Activated naive CD8-positive, alpha-beta T cell treated with anti-CD3 and anti-CD28 coated beads, Interleukin-2, amount 10 ng/mL, durations not matched to agents 7 days and 5 days (primary cell): ENCODE measurements at places on chromosomes 7 and 10. TPM values are rescaled to one million over a fixed set of nuclear protein-coding genes. Genes with fewer than 3 reads are reported as not detected.

GRCh38 chr7:31094271-31094670, 42.2 kb downstream of the ADCYAP1R1 start:
- no peak for DNase-seq

Gene COL1A2
- total RNA-seq = 0.23 TPM

DNA sequence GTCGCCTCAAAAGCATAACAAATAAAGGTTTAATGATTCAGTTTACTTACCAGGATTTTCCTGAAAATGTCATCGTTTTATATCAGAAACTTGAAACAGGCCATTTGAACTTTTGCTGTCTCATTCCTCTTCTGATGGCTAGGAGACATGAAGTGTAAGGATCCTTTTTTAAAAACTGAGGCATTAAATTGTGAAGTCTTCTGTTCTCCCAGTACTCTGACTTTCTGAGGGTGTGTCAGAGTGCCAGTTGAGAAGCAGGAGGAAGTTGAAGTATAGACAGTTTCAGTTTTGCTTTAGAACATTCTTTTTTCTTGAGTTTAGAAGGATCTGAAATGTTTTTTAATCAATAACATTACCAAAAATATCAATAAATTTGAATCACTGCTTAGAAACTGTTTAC, at the start of gene SAMD9L:
Gene SAMD9L, minus strand, starts transcription at position 242 of the 400 bp plus-strand sequence. CDS start 12,414 bp downstream, outside the sequence.
- DNase-seq = no peak

DNA sequence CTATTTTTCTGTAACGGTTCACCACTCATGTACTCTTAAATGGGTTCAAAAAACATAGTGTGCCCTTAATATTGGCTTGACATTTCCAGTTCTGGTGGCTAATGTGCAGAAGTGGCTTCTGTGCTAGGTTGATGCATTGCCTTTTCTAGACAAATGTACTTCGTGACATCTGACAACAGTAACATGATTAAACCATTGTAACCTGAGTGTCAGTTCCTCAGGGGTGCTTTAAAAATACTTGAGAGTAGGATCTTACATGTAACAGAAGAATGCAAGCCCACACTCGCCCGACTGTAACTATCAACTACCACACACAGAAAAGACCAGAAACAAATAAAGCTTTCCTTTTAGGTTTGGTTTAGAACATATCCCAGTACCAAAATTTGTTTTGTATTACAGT, 393.4 kb upstream of the NFE2L3 start:
- no peak for DNase-seq

DNA sequence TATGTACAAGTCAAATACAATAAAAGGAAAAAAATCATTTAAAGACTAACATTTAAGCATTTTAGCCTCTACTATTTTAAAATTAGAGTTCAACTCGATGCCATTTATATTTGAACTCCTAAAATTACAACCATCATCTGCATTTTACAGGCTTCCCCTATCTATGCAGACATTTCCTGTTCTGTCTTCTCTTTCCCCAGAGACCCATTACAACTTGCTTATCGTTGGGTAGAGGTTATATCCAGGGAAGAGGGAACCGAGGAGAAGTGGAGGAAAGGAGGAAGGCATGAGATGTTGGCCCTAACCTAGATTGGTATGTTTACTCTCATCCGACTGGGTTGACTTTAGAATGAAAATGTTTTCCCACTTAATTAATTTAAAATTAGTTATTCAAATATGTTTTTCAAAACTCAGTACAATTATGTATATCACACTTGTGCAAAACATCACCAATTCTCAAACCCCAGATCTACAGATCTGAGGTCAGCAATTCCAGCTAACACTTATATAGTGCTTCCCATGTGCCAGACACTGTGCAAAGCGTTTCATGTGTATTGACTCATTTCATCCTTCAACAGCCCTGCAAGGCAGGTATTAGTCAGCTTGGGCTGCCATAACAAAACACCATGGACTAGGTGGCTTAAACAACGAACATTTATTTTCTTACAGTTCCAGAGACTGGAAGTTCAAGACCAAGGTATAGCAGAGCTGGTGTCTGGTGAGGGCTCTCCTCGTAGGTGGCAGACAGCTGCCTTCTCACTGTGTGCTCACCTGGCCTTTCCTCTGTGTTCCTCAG, 27.3 kb upstream of the HERPUD2 start:
- DNase-seq = no peak

DNA sequence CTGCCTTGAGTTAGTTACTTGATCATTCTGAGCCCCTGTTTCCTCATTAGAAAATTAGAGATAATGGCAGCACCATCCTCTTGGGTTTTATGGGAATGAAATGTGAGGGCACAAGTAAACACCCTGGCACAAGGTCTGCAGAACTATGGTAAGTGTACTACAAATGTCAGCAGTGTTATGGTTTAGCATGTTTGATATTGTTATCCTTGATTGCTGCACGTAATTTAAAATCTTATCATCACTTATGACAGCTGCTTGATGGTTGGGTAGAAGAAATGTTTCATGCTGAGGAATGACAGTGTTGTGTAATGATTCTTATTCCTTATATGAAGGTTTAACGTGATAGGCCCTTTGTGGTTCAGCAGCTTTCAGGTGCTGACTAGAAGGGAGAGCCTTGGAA, 134.3 kb downstream of the KAT6B start:
- DNase-seq = no peak

Gene ZNF425
- total RNA-seq = 1.0 TPM

DNA sequence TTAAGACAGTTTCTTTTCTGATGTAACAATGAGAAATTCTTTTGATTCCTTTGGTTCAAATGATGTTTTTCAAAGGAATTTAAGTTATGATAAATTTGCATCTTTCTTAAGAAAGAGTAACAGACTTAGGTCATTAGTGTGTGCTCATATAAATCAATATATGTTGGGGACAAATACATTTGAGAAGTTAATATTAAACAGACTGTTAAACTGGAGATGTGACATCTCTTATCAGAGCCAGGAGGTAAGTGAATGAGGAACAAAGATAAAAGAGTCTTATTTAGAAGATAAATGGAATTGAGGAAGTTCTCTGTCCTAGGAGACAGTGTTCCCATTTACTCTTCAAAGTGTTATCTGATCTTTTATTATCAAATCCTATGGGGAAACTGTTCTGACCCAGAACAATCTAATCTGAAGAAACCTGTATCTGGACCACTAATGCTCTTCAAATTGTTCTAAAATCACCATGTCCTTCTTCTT, 104.8 kb upstream of the LAMB4 start:
- no peak for DNase-seq

Gene TET1
- 3.8 TPM for total RNA-seq

- DNase-seq = no peak
Observed at GRCh38 chr10:3057946-3058345, 9.4 kb upstream of the PFKP start.

DNA sequence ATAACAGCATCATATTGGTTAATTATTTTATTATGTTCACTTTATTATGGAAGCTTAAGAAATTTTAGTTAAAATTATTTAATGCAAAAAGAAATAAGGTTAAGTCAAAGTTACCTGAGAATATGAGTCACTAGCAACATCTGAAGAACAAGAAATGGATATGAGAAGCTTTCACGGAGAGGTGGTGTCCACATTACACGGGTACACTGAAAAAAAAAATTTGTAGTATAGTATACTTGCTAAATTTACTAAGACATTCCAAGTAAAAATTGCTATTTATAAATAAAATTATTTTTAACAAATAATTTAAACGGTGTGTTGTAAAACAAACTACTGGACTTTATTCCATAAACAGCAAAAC, 63.9 kb downstream of the DPY19L1 start:
- no peak for DNase-seq

GRCh38 chr7:118041251-118041878, 142.6 kb upstream of the LSM8 start:
- DNase-seq = no peak

DNA sequence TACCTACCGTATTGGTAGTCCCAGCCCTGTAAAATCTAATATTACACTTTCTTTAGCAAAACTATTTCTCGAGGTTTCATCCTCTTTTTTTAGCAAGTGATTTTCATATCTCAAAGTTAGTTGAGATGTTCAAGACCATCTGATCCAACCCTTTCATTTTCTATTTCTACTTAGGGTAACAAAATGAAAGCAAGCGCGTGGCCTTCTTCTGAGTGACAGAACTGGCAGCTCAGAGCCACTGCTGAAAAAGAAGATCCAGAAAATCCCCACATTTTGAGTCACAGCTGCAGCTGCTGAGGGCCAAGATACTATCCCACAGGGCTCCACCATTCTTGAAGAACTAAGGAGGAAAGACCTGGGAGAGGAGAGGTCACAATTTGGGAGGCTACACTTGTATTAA, 24.8 kb upstream of the ZNF800 start:
- no peak for DNase-seq

DNA sequence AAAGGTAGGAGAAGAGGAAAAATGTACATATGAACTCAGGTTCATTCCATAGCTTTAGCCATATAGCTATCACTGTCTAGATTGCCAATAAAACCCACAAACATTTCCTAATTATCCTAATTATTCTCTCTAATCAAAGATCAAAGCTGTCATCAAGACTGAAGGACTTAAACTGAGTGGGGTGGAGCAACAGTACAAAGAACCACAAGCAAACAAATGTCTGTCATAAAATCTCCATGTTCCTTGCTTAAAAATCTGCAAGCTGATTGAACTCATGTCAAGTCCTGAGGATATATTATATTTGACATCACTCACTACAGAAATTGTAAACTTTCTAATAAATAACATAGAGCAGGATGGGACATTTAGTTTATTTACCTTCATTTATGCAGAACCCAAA, 315.9 kb downstream of the SNX13 start:
- DNase-seq = no peak

Gene RPEL1
- not detected for total RNA-seq

Gene KCNIP2
- total RNA-seq = 3.1 TPM

DNA sequence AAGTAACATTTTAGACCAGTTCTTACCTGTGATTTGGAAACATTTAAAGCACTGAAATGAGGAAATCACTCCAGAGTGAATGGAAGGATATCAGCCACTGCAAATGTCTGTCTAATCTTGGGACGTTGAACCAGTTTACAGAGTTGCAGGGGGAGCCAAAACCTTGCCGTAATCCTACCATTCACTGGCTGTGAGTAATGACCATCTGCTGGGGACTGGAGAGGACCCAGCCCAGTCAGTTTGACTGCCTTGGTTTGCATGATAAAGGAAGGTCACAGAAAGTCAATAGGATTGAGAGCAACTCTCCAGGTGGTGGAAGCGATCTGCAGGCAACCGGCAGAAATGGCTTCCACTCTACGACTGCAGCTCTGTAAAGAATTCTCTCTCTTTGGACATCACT, 167.2 kb downstream of the AKR1D1 start:
- no peak for DNase-seq

- DNase-seq = no peak
Observed at GRCh38 chr7:159095979-159096411, 48.7 kb downstream of the VIPR2 start.

DNA sequence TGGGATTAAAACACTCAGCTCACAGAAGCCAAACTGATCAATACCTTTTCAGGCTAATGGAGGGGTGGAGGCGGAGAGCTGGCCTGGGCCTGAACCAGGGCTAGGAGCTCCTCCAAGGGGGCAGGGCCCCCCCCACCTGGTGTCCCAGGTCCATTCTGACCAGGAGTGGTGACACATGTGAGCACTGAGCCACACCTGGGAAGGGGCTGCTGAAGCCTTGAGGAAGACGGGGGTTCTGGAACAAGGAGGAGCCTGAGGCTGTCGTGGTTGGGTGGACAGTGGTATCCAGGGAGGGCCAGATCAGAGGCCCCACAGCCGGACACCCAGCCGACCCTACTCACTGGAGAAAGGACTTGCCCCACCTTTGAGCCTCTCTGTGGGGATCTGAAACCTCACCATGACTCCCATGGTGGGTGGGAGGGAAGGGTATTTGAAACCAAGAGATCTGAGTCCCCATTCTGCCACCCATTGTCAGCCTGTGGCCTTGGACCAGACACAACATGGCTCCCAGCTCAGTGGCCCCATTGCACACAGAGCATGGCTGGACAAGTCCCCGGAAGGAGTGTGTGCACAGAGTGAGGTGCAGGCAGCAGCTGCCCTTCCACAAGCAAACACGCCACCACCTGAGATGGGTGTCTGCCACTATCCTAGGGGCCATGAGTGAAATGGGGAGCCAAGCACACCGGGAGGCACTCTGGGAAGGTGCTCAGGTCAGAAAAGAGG, 12.4 kb downstream of the TMEM273 start:
- no peak for DNase-seq

Gene MRPS24
- 72.7 TPM for total RNA-seq

Gene PIP
- not detected for total RNA-seq

DNA sequence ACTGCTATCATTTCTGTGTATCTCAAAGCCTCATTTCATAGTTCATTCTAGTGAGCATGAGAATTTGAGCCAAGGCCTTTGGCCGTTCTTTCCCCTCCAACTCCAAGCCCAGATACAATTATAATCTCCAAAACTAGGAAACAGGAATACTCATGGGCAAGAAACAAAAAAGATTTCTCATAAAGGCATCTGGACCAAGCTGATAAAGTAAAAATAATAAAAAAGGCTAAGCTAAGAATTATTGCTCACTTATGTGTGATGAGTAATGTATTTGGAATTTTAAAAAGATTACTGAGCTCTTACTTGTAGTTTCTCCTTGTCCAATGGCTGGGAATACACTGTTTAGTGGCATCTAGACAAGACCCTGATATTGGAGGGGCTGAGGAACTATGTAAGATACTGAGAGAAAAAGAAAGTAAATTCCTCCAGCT, 196.4 kb upstream of the POM121L12 start:
- no peak for DNase-seq

Gene AP3M1
- 45.4 TPM for total RNA-seq

- no peak for DNase-seq
Observed at GRCh38 chr10:103197903-103198302, 4.8 kb upstream of the NT5C2 start.

DNA sequence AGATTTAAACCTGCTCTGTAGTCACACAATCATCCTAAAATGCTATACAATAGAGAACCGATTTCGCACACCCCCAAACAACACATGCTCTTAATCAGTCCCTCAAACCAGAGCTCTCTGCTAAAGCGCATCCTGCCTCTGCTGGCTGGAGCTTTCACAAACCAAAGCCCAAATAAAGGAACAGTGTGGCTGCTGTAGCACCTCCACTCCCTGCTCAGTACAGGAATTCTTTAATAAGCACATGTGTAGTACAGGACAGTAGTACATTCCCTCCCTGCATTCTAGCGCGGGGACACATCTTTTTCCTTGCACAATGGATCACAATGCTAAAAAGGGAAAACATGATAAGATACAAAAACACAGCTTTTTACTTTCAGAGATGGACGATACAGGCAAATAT, 684.6 kb downstream of the MAGI2 start:
- no peak for DNase-seq

DNA sequence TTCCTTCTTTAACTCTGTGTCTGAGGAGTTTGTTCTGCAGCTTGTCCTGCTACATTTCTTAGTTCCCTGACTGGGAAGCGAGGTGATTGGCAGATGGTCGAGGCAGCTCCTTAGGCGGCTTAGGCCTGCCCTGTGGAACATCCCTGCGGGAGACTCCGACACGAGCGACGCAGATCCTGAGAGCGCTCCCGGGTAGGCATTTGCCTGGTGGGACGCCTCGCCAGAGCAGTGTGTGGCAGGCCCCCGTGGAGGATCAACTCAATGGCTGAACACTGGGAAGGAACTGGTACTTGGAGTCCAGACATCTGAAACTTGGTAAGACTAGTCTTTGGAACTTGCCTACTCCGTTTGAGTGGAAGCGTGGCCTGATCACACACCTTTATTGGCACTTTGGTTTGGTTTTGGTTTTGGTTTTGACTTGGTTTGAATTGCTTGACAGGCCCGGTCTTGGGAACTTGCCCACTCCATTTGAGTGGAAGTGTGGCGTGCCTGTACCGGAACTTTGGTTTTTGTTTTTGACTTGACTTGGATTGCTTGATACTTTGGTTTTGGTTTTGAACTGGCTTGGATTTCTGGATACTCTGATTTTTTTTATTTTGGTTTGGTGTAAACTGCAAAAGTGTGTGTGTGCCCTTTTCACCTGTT, 42.6 kb downstream of the MAP3K8 start:
- DNase-seq = no peak

Gene SLC16A12
- not detected for total RNA-seq

Gene GPR37
- total RNA-seq = not detected
